ENCODE measurements at places on chromosomes 3 and 15.

DNA sequence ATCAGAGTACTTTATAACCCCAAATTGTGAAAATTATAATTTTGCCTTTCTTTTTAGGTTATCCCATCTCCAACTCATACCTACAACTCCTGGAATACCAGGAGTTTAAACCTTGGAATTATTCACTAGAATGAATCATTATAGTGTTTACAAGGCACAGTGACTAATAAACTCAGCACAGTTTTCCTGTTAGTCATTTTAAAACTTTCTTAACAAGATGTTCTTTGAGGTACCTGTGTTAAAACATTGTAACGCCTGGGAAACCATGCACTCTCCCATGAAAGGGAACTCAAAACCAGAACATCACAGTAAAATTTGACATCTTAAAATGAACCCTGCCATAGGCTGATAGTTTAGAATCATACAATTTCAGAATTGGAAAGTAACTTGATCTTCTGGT lies 132.4 kb upstream of the OSTN start:
- no peak for DNase-seq

GRCh38 chr3:52210550-52211046 lies 12.6 kb downstream of the ALAS1 start:
- DNase-seq, result no peak

DNA sequence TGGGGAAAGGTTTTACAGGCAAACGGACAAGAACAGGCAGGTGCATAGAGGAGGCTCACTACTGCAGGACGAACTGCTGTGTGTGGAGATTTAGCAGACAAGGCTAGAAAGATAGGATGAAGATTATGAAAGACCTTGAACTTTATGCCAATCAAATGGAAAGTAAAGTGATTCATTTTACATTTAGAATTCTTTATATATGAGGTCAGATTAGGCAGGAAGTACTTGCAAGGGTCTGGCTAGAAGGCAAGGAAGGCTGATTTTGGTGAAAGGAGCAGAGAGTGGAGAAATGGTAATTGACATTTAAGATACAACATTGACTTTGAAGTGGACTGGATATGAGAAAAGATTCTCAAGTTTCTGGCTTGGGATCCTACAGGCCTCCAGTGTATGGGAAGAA lies 33.6 kb downstream of the PLSCR4 start:
- DNase-seq, result no peak

GRCh38 chr3:175325440-175325839 lies 466.3 kb downstream of the NAALADL2 start:
- DNase-seq, result no peak

GRCh38 chr3:128448491-128448890 lies 18.2 kb downstream of the DNAJB8 start:
- no peak for DNase-seq

DNA sequence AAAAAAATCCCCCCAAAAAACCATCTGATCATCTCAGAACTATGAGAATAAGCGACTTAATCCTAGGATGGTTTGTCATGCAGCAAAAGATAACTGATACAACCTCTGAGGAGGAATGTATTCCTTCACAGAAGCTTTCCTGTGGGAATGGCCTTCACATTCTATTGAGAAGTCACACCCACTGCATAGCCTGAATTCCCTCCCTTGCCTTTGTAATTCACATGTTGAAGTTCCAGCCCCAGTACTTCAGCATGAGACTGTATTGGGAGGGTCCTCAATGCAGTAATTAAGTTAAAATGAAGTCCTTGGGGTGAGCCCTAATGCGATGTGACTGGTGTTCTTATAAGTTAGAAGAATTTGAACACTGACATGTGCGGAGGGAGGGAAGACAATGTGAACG lies 395.2 kb downstream of the TUSC7 start:
- DNase-seq, result no peak
